ENCODE measurements at places on chromosomes 3 and 15.

DNA sequence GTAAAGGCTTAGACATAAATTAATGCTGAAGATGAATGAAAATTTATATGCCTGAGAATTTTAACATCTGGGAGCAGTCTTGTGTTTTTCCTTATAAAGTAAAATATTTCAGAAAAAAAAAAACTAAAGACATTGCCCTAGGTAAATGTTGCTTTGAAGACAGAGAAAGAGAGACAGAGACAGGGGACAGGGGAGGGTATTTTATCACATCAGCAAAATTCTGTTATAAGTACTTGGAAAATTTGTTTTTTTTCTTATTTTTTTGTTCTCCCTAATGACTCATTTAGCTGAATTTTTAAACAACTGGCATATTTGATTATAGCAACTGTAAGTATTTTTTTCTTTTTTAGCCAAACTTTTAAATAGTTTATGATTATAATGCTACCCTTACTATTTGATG lies 1540.6 kb upstream of the GBE1 start:
- no peak for DNase-seq

DNA sequence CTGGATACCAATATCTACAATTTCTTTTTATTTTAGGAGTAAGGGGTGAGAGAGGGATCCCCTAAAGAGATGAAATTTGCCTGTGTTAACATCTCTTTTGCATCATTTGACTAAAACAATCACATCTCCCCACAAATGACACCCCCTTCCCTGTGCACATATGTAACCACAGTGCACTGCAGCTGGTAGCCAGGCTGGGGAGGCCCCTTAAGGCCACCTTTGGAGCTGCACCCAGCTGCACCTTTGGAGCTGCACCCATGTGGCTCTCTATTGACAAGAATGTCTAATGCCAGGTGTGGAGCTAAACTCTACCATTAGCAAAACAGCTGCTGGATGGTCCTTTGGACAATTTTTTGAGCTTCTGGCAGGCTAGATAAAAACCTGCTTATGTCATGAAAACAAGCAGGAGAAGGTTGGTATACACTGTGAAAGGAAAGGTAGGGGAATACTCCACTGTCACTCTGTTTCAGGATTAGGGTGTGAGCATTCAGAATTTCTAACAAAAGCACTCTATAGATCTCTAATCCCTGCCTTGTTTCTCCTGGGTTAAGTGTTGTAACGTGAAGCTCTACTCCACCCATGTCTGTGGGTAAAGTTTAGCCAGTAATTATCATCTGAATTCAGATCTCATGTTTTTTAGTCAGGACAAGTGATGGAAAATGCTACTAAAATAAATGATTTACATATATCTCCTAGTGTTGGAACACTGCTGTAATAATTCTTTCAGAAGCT lies 52.1 kb downstream of the TFG start:
- DNase-seq = no peak

DNA sequence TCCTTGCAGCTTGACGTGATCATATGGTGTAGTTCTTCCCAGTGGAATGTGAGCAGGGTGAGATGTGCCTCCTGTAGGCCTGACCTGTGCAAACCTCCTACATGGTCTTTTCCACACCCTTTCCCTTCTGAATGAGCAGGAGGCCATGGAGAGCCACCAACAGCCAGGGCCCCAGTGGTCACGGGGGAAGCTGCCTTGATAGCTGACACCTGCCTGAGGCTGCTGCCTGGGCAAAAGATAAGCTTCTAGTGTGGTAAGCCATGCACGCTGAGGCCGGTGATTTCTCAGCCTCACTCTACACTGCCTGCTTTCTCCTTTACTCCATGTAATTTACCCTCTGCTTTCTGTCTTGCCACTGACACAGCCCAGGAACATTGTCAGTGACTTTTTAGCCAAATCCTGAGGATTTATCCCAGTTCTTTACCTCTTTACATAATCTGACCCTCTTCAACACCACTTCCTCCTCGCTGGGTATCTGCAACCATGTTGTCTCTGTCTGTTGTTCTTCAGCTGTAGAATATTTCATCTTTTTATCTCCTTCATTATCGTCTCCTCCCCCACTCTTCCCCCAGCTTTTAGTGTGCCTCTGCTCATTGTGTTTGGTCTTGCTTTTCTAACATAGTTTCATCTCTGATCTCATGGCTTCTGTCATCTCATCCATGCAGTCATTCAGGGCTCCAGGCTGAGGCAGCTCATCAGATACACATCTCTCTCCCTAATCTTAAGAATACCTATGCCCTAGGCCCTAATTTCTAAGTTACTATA lies 11.2 kb upstream of the KBTBD12 start:
- DNase-seq = no peak

DNA sequence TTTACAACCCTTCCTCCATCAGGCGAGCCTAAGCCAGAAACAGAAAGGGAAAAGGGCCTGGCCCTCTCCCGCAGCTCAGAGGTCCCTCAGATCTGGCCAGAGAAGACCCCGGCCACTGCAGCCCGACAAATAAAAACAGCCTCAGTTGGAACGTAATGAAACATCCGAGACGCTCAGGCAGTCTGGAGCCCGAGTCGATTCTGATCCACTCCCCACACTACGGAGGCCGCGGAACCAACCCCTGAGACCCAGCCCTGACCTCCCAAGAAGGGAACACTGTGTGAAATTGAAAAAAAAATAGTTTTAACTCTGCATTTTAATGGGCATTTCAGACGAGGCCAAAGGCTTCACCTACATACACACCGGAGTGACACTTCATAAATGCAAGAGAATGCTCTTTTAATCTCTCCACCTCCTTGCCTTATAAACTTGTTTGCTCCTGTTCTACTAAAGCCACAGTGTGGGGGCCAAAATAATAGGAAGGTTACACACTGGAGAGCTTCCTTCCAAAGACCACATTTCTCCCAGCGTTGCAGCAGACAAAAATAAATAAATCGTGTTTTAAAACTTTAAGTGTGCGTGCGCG lies 3.7 kb downstream of the MEIS2 start:
- no peak for DNase-seq

GRCh38 chr3:48446043-48446424 lies 503 bp upstream of the ATRIP start:
- no peak for DNase-seq

GRCh38 chr3:71104121-71104541 lies 479.4 kb downstream of the FOXP1 start:
- DNase-seq = no peak

DNA sequence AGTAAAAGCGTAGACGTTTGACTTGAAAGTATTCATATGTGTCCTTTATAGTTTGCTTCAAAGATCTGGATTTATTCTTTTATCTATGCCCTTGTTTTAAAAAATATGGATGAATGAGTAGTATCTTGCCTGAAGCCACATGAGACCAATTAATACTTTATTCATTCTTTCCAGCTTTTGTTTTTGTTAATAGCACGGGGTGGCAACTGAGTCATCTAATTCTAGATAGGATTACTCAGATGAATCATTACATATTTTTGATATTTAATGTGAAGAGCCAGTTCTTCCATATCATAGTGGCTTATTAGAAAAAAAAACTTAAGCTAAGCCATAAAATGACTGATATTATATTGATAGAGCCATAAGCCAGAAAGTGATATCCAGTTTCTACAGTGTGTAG lies 121.9 kb downstream of the BBX start:
- DNase-seq = no peak

- peak; percentile 23 for DNase-seq
These were observed 641.9 kb downstream of the OTOL1 start for GRCh38 chr3:162138509-162138908.

DNA sequence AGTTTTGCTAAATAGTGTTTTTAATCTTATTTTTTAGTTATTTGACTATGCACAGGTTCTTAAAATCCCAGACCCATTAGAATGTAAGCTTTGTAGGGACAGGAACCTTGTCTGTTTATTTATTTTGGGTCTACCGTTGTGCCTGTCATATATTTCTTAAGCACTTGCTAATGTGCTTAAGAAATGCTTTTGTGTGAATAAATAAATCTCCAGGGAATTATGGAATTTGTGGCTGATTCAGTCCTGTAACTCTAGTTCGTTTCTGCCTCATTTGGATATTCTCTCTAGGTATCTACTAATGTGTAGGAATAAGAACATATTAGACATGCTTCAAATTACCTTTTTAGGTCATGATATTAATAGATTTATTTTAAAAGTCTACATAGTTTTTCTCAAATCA lies 161.6 kb downstream of the LPP start:
- no peak for DNase-seq

DNA sequence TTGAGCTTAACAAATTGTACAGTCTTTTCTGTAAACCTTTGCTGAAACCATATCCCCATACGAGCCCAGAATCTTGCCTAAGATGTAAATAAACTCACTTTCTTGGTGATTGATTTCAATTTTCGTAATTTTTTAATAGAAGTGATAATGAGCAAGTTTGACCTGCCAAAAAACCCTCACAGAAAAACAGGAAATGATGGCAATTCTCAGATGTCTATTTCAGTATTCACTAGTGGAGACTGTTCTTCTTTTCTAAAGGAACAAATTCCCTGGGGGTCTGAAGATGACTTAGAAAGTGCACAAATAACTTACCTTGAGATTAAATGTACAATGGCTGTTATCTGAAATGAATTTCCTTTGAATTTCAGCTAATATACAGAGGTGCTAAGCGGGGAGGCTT lies 116.5 kb upstream of the CMC1 start:
- DNase-seq = no peak

DNA sequence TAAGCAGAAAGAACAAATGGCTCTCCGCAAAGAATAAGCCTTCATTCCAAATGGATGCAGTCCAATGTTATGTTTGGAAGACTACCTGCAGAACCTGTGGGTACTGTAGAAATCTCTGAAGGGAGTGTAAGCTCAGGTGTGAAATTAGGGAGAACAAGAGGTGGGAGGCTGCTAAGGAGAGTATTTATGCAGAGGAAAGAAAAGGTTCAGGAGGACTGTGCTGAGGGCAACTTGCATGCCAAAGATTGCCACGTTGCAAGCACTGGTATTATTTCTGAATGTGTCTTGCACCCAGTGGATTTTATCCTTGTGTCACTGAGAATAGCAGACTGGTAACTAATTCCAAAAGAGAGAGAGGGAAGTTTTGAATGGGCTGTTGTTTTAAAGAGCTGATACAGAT lies 144.1 kb downstream of the ITPR1 start:
- DNase-seq = no peak
